ENCODE measurements at places on chromosomes 4 and X. TPM values are rescaled to one million over a fixed set of nuclear protein-coding genes. Genes with fewer than 3 reads are reported as not detected.

- no peak overlapping the region for H3K27ac ChIP-seq
- no peak overlapping the region for H3K4me3 ChIP-seq
- no peaks in the 10 kb centered on the region for H3K27me3 ChIP-seq
- H3K4me1 ChIP-seq: peaks cover 10% of the 10 kb centered on the region
- DNase-seq: no peak
Observed at GRCh38 chrX:154732421-154733065, 18.3 kb downstream of the GAB3 start.

Gene FGFR3
- total RNA-seq: 37.6 TPM

Gene TRIM75
- total RNA-seq: not detected

DNA sequence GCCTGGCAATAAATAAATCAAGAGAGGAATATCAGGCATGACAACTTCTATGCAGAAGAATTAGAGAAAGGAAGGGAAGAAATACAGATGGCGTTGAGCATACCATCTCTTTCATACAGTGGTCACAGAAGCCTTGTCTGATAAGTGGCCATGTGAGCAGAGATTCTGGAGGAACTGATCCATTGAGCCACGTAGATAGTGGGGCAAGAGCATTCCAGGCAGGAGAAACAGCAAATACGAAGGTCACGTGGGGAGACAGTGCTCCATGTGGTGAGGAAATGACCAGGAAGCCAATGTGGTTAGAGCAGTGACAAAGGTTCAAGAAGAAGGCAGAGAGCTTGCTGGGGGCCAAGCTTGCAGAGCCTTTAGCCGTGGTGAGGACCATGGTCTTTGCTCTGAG, 226.7 kb upstream of the NOCT start:
- H3K4me1 ChIP-seq: peaks cover 2% of the 10 kb centered on the region
- H3K27me3 ChIP-seq: no peaks in the 10 kb centered on the region
- H3K4me3 ChIP-seq: no peak overlapping the region
- no peak overlapping the region for H3K27ac ChIP-seq
- H3K36me3 ChIP-seq: no peaks in the 10 kb centered on the region

Gene SYP
- total RNA-seq: 0.33 TPM

DNA sequence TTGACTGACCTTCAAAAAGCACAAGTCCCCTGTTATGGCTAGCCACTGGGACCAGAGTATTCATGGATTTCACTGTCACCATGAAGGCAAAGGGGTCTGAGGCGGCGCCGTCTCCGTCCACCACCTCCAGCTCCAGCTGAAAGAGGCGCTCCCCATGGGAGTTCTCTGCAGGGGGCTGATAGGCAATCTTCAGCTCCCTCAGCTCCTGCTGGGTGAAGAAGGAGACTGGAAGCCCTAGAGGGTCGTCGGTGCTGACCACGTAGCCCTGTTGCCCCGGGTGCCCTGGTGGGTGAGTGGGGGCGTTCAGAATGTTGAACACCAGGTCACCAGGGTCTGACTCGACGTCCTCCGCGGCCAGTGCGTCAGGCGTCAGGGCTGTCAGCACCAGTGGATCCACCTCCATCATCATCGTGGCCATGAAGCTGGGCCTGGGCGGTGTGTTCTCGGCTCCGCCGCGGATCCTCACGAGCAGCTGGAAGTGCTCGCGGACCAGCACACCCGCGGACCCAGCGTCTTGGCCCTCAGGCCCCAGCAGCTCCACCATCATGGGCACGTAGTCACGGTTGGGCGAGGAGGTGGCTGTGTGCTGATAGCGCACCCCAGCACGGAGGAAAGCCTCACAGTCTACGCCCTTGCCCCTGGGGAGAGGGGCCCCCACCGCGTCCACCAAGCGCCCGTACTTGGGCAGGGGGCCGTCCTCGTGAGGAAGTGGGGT, 987 bp downstream of the FREM3 start:
- H3K27ac ChIP-seq: no peak overlapping the region
- no peaks in the 10 kb centered on the region for H3K36me3 ChIP-seq
- H3K4me3 ChIP-seq: no peak overlapping the region
- peaks cover 10% of the 10 kb centered on the region for H3K4me1 ChIP-seq

Gene PDLIM3
- total RNA-seq: 9.2 TPM

Gene ARR3
- not detected for total RNA-seq

Gene KCTD8
- total RNA-seq: 6.6 TPM

GRCh38 chr4:121126449-121127006, 37.6 kb downstream of the TNIP3 start:
- no peak for DNase-seq
- peaks cover 2% of the 10 kb centered on the region for H3K4me1 ChIP-seq
- no peak overlapping the region for H3K4me3 ChIP-seq
- H3K36me3 ChIP-seq: peaks cover 1% of the 10 kb centered on the region
- H3K27me3 ChIP-seq: peaks cover 4% of the 10 kb centered on the region
- H3K27ac ChIP-seq: no peak overlapping the region

Gene SLC2A9
- 4.8 TPM for total RNA-seq

Gene PRKG2
- total RNA-seq: 0.90 TPM

DNA sequence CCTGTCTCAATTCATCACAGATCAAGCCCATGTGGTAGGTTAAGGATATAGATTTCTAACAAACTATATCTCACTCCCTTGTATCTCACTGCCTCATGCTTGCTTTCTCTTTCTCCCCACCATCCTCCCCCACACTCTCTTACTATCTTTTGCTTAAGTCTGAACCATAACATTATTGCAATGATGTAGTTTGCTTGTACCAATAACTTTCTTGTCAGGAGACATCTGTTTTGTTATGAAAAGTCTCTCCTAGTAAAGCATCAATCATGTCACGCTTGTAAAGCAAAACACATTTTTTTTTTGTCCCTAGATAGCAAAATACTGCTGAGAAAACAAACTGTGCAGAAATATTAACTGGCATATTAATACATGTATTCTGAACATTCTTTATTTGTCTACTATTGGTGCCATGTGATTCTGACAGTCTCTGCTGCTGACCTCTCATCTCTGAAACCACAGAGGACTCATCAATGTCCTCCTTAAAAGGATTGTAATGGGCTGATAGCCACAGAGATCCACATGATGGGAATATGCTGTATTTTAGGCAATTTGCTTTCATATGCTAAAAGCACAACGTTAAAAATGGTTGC, 217.5 kb downstream of the VEGFC start:
- no peaks in the 10 kb centered on the region for H3K36me3 ChIP-seq
- peaks cover 2% of the 10 kb centered on the region for H3K4me1 ChIP-seq
- no peak overlapping the region for H3K4me3 ChIP-seq
- H3K27me3 ChIP-seq: peaks cover 60% of the 10 kb centered on the region

DNA sequence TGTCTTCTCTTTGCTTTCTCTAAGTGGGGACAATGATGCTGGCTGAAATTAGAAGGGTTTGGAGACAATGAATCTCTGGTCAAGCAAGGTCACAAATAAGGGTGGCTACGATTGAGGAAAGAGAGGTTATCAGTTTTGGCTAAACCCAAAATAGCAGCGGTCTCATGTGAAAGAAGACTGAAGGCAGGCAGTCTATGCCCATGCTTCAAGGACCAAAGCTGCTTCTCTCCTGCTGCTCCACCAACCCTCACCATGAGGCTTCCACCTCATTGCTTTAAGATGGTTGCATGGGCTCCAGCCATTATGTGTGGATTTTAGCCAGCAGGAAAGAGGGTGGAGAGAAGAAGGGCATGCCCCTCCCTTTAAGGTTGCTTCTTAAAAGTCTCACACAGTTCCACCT, 114.1 kb upstream of the TRIM2 start:
- H3K4me3 ChIP-seq: no peak overlapping the region
- peaks cover 3% of the 10 kb centered on the region for H3K4me1 ChIP-seq
- no peak overlapping the region for H3K27ac ChIP-seq
- H3K36me3 ChIP-seq: no peaks in the 10 kb centered on the region

DNA sequence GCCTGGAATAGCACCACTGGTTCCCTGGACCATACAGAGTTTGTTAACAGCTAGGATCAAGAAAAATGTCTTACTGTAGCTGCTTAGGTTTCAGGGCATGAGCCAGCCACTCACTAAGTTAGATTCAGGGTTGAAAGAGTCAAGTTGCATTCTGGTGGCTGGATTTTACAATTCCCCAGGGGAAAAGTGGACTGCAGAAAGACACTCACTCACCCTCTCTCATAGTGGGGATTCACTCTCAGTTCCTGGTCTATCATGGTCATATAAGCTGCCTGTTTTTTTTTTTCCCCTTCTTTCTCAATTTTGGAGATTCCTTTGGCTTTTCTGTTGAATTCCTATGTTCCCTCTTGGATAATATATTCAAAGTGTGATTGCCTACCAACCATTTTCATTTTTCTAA, 744.2 kb upstream of the GRIA3 start:
- H3K36me3 ChIP-seq: no peaks in the 10 kb centered on the region
- H3K4me1 ChIP-seq: peaks cover under 1% of the 10 kb centered on the region
- H3K4me3 ChIP-seq: no peak overlapping the region
- DNase-seq: no peak
- H3K27me3 ChIP-seq: no peaks in the 10 kb centered on the region

GRCh38 chr4:8516996-8517550, 63.1 kb upstream of the GPR78 start:
- DNase-seq: no peak
- H3K4me3 ChIP-seq: no peak overlapping the region
- H3K27me3 ChIP-seq: no peaks in the 10 kb centered on the region
- H3K27ac ChIP-seq: no peak overlapping the region
- no peaks in the 10 kb centered on the region for H3K4me1 ChIP-seq

All from mesothelial cell of epicardium (in vitro differentiated cells).